ENCODE measurements at places on chromosomes 6 and 20.

DNA sequence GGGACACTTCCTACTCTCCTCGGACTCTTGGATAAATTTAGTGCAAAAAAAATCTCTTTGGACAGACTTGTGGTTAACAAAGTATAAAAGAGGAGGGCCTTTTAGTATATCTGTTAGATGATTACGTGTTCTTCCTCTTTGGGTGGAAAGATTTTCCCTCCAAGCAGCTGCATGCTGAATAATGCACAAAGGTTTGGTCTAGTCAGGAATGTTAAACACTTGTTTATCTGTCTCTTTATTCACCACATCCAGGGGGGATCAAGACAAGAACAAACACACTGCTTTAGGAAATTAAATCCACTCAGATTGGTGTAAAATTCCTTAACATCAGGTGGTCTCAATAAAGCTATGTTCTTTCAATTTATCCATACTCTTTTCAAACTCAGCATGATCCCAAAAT, 260.9 kb upstream of the CHD6 start:
- no peak overlapping the region for H3K4me3 ChIP-seq
- no peak for DNase-seq
- H3K36me3 ChIP-seq, result no peaks in the 10 kb centered on the region
- H3K27me3 ChIP-seq, result no peaks in the 10 kb centered on the region

GRCh38 chr6:95087394-95088097, 489.8 kb upstream of the MANEA start:
- no peak for DNase-seq
- H3K4me1 ChIP-seq, result no peaks in the 10 kb centered on the region
- H3K27ac ChIP-seq, result no peak overlapping the region
- H3K27me3 ChIP-seq, result no peaks in the 10 kb centered on the region

DNA sequence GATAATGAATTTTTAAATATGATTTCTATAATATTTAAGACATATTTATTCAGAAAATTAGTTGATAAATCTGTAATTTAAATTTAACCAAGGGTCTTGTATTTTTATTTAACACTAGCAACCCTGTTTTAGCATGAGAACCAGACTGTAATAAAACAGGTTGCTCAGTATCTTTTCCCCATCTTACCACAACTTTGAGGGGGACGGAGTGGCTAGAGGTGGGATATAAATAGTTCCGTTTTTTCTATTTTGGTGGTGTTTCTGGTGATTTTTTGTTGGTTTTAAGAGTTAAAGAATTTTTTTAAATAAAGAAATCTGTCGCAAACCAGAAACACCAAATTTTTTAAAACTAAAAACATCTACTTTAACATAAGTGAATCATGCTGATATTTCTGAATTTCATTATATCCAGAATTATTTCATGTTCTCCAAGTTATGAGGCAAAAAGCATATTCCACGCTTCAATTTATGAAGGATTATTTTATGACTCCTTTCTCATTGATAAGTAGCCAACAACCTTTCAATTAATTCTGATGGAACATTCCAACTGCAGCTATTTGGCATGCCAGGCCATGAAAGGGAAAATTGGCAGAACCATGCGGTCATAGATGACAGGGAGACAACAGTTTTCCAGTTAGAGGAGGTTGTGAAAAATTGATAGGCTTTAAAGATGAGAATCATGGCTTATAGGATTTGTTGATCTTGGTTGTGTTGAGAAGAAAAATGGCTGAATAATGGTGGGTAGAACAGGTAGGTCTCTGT, 151.9 kb upstream of the CARMIL1 start:
- no peaks in the 10 kb centered on the region for H3K27me3 ChIP-seq
- no peak overlapping the region for H3K4me3 ChIP-seq
- no peak for DNase-seq
- no peak overlapping the region for H3K27ac ChIP-seq
- peaks cover 12% of the 10 kb centered on the region for H3K36me3 ChIP-seq

DNA sequence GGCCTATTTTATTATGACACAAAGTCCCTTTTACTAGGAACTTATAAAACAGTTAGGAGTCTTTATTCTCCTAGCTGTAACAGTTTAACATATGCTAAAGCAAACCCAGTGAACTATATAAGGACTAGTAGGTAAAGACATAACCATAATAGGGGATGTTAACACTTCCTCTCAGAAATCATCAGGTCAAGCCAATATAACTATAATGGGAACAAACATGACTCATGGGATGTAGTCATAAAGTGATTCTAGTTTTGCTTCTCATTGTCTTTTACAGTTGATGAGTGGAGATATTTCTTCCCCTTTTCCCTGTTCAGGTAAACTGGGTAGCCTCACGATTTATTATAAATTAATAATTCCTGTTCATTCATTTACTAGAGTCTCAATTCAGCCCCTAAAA, 9.7 kb downstream of the PTCHD4 start:
- DNase-seq, result no peak
- peaks cover 12% of the 10 kb centered on the region for H3K4me1 ChIP-seq
- no peaks in the 10 kb centered on the region for H3K27me3 ChIP-seq
- H3K4me3 ChIP-seq, result no peak overlapping the region

GRCh38 chr6:96889146-96889545, 8.5 kb downstream of the NDUFAF4 start:
- H3K27ac ChIP-seq, result no peak overlapping the region
- no peaks in the 10 kb centered on the region for H3K4me1 ChIP-seq
- no peaks in the 10 kb centered on the region for H3K27me3 ChIP-seq
- no peak for DNase-seq
- peaks cover 25% of the 10 kb centered on the region for H3K36me3 ChIP-seq
- H3K4me3 ChIP-seq, result no peak overlapping the region

DNA sequence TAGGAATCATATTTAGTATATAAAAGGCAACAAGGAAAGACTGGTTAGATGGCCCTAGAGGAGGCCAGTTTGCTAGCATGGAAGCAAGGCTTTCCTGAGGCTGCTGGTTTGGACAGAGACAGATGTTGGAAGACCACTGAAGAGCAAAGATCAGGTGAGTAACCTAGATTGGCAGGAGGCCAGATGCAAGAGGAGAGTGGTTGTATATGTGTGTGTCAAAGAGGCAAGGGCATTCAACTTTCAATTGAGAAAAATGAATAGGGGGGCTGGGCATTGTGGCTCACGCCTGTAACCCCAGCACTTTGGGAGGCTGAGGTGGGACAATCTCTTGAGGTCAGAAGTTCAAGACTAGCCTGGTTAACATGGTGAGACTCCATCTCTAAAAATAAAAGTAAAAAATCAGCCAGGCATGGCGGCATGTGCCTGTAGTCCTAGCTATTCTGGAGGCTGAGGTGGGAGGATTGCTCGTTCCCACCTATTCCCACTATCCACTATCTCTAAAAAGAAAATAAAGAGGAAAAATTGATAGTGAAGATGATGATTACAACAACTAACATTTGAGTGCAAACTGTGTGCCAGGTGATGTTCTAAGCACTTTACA, 79.8 kb downstream of the PRDM1 start:
- H3K27ac ChIP-seq, result no peak overlapping the region
- no peak overlapping the region for H3K4me3 ChIP-seq
- H3K27me3 ChIP-seq, result no peaks in the 10 kb centered on the region
- no peak for DNase-seq

- no peaks in the 10 kb centered on the region for H3K36me3 ChIP-seq
- no peaks in the 10 kb centered on the region for H3K4me1 ChIP-seq
- no peak overlapping the region for H3K27ac ChIP-seq
- DNase-seq, result no peak
- no peaks in the 10 kb centered on the region for H3K27me3 ChIP-seq
Observed at GRCh38 chr20:60474385-60474910, 516.2 kb downstream of the CDH26 start.

GRCh38 chr6:9540534-9541126, 874.2 kb downstream of the TFAP2A start:
- H3K36me3 ChIP-seq, result no peaks in the 10 kb centered on the region
- no peaks in the 10 kb centered on the region for H3K27me3 ChIP-seq
- DNase-seq, result no peak
- H3K4me1 ChIP-seq, result no peaks in the 10 kb centered on the region

DNA sequence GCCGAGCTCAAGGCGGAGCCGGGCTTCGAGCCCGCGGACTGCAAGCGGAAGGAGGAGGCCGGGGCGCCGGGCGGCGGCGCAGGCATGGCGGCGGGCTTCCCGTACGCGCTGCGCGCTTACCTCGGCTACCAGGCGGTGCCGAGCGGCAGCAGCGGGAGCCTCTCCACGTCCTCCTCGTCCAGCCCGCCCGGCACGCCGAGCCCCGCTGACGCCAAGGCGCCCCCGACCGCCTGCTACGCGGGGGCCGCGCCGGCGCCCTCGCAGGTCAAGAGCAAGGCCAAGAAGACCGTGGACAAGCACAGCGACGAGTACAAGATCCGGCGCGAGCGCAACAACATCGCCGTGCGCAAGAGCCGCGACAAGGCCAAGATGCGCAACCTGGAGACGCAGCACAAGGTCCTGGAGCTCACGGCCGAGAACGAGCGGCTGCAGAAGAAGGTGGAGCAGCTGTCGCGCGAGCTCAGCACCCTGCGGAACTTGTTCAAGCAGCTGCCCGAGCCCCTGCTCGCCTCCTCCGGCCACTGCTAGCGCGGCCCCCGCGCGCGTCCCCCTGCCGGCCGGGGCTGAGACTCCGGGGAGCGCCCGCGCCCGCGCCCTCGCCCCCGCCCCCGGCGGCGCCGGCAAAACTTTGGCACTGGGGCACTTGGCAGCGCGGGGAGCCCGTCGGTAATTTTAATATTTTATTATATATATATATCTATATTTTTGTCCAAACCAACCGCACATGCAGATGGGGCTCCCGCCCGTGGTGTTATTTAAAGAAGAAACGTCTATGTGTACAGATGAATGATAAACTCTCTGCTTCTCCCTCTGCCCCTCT, 1.1 kb downstream of the CEBPB start:
- peak; percentile 94 for DNase-seq
- peak overlapping the region; percentile 100 for H3K27ac ChIP-seq
- H3K27me3 ChIP-seq, result no peaks in the 10 kb centered on the region
- H3K4me3 ChIP-seq, result peak overlapping the region; percentile 80
- H3K36me3 ChIP-seq, result peaks cover 10% of the 10 kb centered on the region

GRCh38 chr20:51172558-51173428, 149.9 kb upstream of the KCNG1 start:
- no peak for DNase-seq
- H3K4me3 ChIP-seq, result no peak overlapping the region
- no peaks in the 10 kb centered on the region for H3K4me1 ChIP-seq
- no peaks in the 10 kb centered on the region for H3K27me3 ChIP-seq
- no peaks in the 10 kb centered on the region for H3K36me3 ChIP-seq

GRCh38 chr20:36824142-36824940, 50.8 kb upstream of the DSN1 start:
- H3K36me3 ChIP-seq, result peaks cover 8% of the 10 kb centered on the region
- DNase-seq, result no peak
- H3K4me3 ChIP-seq, result no peak overlapping the region
- no peak overlapping the region for H3K27ac ChIP-seq

GRCh38 chr6:128114164-128114563, 213.3 kb upstream of the THEMIS start:
- no peaks in the 10 kb centered on the region for H3K27me3 ChIP-seq
- peaks cover 9% of the 10 kb centered on the region for H3K4me1 ChIP-seq
- no peak overlapping the region for H3K27ac ChIP-seq
- DNase-seq, result no peak
- no peaks in the 10 kb centered on the region for H3K36me3 ChIP-seq
- no peak overlapping the region for H3K4me3 ChIP-seq

- no peak overlapping the region for H3K27ac ChIP-seq
- H3K36me3 ChIP-seq, result peaks cover 44% of the 10 kb centered on the region
- H3K4me1 ChIP-seq, result peaks cover 9% of the 10 kb centered on the region
- DNase-seq, result no peak
- no peaks in the 10 kb centered on the region for H3K27me3 ChIP-seq
Observed at GRCh38 chr6:157203312-157203744, 120.0 kb downstream of the TMEM242 start.

DNA sequence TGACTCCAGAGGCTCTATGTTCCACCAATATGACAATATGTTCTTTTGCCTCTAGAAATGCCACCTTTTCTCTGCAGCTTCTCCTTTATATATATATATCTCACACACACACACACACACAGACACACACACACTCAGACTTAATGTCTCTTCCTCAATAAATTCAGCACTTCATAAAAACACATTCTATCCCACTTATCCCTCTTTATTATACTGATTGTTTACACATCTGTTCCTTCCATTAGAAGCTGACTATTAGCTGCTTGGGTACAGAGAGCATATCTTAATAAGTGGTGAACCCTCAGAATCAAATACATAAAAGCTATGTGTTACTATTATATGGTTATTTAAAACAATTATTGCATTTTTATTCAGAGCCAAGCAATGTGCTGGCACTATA, 23.3 kb downstream of the NRSN1 start:
- H3K36me3 ChIP-seq, result no peaks in the 10 kb centered on the region
- no peaks in the 10 kb centered on the region for H3K27me3 ChIP-seq
- no peaks in the 10 kb centered on the region for H3K4me1 ChIP-seq
- H3K4me3 ChIP-seq, result no peak overlapping the region
- no peak overlapping the region for H3K27ac ChIP-seq

- DNase-seq, result no peak
- H3K36me3 ChIP-seq, result no peaks in the 10 kb centered on the region
- H3K4me1 ChIP-seq, result peaks cover 13% of the 10 kb centered on the region
- peak overlapping the region; percentile 77 for H3K27ac ChIP-seq
- H3K4me3 ChIP-seq, result no peak overlapping the region
Observed at GRCh38 chr6:144036835-144037195, 28.8 kb upstream of the PLAGL1 start.

- H3K36me3 ChIP-seq, result no peaks in the 10 kb centered on the region
- H3K27ac ChIP-seq, result no peak overlapping the region
- no peaks in the 10 kb centered on the region for H3K27me3 ChIP-seq
- H3K4me1 ChIP-seq, result no peaks in the 10 kb centered on the region
Observed at GRCh38 chr20:39674842-39675241, 712.7 kb downstream of the DHX35 start.

GRCh38 chr20:47111576-47111975, 216.9 kb downstream of the EYA2 start:
- no peaks in the 10 kb centered on the region for H3K36me3 ChIP-seq
- no peaks in the 10 kb centered on the region for H3K4me1 ChIP-seq
- H3K27ac ChIP-seq, result no peak overlapping the region
- no peak overlapping the region for H3K4me3 ChIP-seq
- no peak for DNase-seq

DNA sequence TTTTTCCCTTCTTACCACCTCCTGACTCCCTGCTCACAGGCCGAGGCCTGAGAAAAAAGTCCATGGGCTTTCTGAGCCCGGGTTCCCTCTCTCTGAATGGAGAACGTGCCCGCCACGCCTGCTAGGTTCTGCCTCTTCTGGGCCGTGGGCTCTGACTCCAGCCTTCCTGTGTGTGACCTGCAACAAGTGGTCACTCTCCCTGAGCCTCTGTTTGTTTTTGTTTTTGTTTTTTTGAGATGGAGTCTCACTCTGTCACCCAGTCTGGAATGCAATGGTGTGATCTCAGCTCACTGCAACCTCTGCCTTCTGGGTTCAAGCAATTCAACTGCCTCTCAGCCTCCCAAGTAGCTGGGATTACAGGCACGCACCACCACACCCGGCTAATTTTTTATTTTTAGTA, 17.9 kb upstream of the VSTM2L start:
- DNase-seq, result no peak
- H3K36me3 ChIP-seq, result no peaks in the 10 kb centered on the region
- H3K4me3 ChIP-seq, result no peak overlapping the region
- no peaks in the 10 kb centered on the region for H3K4me1 ChIP-seq

Measured in upper lobe of left lung (tissue), 6 donors.